ENCODE measurements at places on chromosomes 1 and 21.

GRCh38 chr21:42616941-42617340 lies 36.5 kb upstream of the PDE9A start:
- no peak for DNase-seq

GRCh38 chr1:227343727-227344551 lies 25.6 kb upstream of the CDC42BPA start:
- peak; percentile 50 for DNase-seq

DNA sequence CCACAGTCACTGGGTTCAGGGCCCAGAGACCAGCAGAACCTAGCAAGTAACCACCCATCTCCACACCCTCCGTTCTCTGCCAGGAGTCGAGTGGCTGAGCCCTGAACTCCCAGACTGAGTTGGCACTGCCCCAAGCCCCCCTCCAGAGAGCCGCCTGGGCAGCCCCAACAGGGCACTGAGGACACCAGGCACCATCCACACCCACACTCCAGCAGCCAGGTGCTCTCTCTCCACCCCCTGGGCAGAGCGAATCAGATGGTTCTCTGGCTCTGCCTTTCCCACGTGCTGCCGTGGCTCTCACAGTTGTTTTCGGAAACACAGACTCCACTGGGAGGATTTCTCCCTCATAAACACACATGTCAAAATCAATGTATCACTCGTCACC lies 13.6 kb downstream of the WDR4 start:
- DNase-seq: no peak

GRCh38 chr21:34639882-34640788 lies 25.2 kb upstream of the RCAN1 start:
- no peak for DNase-seq

GRCh38 chr1:17218939-17219338 lies 14.0 kb downstream of the PADI1 start:
- no peak for DNase-seq

DNA sequence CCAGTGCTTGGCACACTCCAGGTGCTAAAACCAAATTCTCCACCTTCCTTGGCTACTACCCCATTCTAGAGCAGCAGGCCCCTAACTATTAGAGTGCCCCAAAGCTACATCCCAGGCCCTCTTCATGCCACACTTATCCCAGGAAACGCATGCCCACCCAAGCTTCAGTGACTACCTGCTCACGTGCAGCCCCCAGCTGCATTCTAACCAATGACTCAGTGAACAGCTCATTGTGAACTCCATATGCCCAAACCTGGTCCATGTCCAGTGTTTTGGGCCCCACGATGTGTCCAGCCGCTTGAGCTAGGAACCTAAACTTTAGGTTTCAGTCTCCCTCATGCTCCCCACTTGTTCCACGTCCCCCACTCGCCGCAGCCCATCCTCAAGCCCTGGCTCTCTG lies 41.5 kb downstream of the NKAIN1 start:
- DNase-seq: no peak

GRCh38 chr1:31409946-31410858 lies 2.8 kb upstream of the SERINC2 start:
- no peak for DNase-seq

- no peak for DNase-seq
Measured at GRCh38 chr1:36486439-36487335, 4.0 kb upstream of the CSF3R start.

- no peak for DNase-seq
Measured at GRCh38 chr21:33857846-33858666, 57.5 kb downstream of the ATP5PO start.

DNA sequence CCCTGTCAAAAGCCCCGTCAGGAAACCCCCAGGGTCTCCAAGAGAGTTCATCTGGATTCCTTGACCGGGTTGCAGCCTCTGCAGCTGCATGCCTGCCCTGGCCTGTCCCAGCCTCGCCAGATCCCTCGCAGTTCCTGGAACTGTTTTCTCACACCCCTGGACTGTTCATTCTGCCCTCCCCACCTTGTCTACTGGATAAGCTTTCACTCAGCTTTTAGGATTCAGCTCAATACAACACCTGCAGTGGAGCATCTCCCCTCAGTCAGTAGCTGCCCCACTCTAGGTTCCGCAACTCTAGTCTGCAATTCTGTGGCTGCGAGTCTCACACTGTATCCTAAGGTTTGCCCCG lies 67.2 kb downstream of the FAM163A start:
- no peak for DNase-seq

DNA sequence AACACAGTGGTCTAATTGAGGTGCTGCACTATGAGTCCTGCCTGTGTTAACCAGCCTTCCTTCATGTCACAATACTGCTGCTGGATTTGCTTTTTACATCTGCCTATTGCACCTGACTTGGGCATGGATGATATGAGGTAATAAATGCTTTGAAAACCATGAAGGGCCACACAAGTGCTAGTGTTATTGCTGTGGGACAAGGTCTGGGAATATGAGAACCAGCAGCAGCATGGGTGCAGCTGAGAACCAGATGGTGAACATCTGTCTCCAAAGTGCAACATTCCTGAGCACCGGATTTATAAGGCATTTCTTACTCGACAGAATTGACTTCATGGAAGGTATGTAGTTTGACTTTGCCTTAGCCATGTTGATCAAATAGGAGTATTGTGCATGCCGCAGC lies 16.6 kb downstream of the TRIM45 start:
- no peak for DNase-seq

DNA sequence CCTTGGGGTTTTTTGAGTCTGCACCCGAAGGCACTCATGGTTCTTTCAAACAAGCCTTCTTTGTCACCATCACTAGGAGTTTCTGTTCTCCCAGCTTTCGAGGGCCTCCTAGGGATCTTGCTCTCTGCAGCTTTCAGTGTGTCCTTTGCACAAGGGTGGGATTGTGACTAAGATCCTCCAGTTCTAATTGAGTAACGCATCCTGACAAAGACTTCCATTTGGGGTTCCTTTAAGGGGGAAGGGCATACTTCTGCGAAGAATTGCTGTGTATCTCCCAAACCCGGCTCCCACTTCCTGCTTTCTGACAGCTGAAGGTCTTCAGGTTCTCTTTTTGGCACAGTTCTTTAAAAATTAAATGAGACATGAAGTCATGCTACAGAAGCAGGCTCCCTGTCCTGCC lies 139.4 kb downstream of the EDEM3 start:
- DNase-seq: no peak

DNA sequence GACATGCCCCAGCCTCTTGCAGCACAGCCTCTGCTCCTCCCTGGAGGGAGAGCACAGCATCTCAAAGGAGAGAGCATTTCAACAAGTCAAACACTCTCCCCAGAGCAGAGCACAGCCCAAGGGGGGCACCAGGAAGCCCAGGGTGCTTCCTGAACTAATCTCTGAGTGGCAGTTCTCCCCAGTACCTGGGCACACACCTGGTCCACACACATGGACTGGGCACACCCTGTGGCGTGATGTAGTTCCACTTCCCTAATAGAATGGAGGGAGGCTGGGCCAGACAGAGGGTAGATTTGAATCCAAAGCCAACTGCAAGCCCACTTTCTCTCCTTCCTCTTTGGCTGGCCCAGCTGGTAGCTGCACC lies 55.5 kb downstream of the CD46 start:
- DNase-seq: no peak

DNA sequence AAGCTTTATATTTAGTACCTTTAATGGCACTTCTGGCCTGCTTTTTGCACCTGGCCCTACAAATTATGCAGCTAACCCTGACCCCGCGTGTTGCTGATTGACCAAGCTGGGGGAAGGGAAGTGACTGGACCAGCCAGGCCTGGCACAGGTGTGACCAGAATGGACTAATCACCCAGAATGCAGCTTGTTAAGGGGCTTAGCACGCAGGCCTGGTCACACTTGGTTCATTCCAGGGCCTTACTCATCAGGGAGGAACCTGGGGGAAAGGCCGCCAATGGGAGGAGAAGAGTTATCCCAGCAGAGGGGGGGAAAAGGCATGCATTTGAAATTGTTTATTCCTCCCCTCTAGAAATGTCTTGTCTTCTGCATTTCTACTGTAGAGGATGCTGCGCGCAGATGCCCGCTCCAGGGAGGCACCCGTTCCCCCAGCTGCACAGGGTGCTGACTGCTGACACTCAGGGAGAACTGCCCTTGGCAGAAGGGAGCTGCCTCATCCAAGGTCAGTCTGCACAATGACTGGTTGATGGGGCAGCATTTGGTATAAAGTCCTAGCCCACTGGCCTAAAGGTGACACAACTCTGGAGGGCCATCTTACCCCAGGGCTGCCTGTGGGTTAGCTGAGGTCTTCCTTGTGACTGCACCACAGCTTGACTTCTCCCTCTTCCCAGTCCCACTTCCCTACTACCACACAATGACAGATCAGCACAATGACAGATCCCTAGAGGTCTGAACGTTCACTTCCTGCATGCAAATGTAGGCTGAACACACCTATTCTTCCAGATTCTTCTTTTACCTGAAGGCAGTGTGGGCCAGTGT lies 29.0 kb downstream of the DHCR24 start:
- no peak for DNase-seq

GRCh38 chr1:178743801-178744200 lies 18.8 kb downstream of the RALGPS2 start:
- no peak for DNase-seq

DNA sequence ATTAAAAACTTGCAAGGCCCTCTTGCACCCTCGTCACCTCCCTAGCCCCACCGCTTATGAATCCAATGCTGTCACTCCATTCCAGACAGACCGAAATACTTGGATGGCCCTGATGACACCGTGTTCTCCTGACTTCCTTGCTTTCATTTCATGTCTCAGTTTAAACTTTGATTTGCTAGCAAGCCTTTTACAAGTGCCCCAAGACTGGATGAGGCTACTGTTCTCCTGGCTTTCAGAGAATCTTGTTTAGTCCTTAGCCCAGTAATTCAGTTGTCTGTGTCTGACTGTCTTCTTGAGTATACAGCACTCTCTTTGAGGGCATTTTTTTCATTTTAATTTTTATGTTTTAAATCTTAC lies 824 bp upstream of the IFI44L start:
- no peak for DNase-seq

GRCh38 chr1:180156631-180157091 lies 2.0 kb downstream of the QSOX1 start:
- DNase-seq: no peak

- DNase-seq: no peak
Measured at GRCh38 chr1:71510725-71511124, 429.9 kb upstream of the ZRANB2 start.

- DNase-seq: peak; percentile 67
Measured at GRCh38 chr1:227315629-227316346, 2.5 kb downstream of the CDC42BPA start.

- no peak for DNase-seq
Measured at GRCh38 chr1:66231217-66231616, 302.7 kb upstream of the SGIP1 start.

- DNase-seq: no peak
Measured at GRCh38 chr1:24385160-24385940, 28.2 kb downstream of the STPG1 start.

- DNase-seq: no peak
Measured at GRCh38 chr1:74223453-74223852, 11.7 kb upstream of the TNNI3K start.

DNA sequence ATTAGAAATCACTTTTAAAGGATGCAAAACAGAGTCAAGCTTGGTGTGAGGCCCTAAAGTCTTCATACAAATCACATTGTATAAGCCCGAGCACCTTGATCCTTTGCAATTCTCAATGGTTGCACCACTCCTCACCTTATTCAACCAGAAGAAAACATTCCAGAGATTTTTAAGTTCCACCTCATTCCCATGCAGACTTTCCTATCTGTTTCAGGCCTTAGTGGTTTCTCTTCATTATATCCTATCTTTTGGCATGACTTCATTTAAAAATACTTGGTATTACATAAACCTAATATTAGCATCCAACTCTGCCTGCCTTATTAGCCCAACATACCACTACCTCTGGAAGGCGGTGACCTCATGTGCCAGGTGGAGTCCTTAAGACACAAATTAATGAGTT lies 9.3 kb upstream of the GREM2 start:
- no peak for DNase-seq

DNA sequence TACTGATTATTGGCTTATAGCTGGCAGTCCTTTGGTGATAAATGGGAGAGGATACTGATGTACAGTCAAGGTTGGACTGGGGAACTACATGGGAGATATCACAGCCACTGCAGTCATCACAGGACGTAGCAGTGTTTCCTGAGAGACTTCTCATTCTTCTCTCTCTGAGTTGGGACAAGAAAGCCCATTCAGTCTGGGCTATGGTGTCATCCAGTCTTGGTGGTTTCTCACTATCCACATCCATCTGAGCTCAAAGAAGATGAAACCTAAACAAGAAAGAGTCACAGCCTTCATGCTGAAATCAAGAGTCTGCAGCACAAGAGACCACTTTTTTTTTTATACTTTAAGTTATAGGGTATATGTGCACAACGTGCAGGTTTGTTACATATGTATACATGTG lies 12.8 kb upstream of the CD53 start:
- DNase-seq: no peak

- no peak for DNase-seq
Measured at GRCh38 chr1:22739648-22740385, 29.2 kb downstream of the EPHB2 start.

DNA sequence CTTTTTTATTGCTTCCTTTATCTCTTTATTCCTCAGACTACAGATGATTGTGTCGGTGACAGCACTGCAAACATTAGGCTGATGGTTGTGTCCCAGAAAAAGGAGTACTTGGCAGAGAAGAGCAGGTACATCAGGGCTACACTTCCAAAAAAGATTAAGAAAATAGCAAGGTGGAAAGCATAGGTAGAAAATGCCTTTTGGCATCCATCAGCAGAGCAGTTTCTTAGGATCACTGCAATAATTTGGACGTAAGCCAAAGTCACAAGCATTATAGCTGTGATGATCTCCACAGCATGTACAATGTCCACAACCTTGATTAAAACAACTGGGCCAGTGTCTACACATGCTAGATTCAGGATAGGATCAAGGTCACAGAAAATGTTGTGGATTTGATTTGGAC lies 5.9 kb downstream of the OR6K2 start:
- no peak for DNase-seq

DNA sequence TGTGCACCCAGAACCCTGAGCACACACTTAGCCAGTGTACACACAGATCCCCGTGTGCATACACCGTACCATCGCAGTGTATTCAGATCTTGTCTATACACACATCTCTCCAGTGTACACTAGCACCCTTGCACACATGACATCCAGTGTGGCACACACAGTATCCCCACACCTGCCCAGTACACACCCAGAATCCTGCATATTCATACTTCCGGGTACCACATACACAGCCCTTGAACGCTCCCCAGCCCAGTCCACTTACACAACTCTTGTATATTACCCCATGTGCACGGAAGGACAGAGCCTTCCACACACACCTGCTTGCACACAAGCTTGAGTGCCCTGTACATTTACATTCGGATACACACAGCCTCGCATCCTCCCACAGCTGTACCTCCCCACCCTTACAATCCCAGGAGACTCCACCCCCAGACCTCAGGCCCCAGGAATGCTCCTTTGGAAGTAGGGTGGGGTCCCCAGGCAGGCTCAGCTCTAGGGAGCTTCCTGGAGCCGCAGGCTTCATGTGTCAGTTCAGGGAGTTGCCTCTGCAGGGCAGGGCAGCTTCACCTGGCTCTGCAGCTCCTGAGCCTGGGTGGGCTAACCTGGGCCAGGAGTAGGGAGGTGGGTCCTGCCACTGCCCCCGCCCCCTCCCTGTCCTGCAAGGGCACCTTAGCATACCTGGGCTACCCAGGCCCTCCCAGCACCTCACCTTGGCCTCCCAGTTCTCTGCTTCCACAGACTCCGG lies 46.2 kb downstream of the AHDC1 start:
- DNase-seq: peak; percentile 36

Data from eye (tissue), 1 donor.